Pericardium fibroblast (primary cell): ENCODE measurements at places on chromosomes 4 and X. TPM values are rescaled to one million over a fixed set of nuclear protein-coding genes. Genes with fewer than 3 reads are reported as not detected.

Gene F11
- not detected in 2 replicates for total RNA-seq

Gene FAM184B
- total RNA-seq, result 0.12 TPM in 1 of 2 replicates, not detected in the other

Gene BST1
- 24.2 and 24.4 TPM in 2 replicates for total RNA-seq

Gene SGMS2
- total RNA-seq, result 42.8 and 82.3 TPM in 2 replicates

Gene TLR1
- total RNA-seq, result 0.09 and 1.9 TPM in 2 replicates

Gene ZNF630
- total RNA-seq, result 0.26 and 0.58 TPM in 2 replicates

Gene MAGEA2B
- not detected in 2 replicates for total RNA-seq

Gene ARL9
- total RNA-seq, result not detected in 2 replicates

Gene GBA3
- total RNA-seq, result 0.51 TPM in 1 of 2 replicates, not detected in the other

Gene EPGN
- total RNA-seq, result 0.70 TPM in 1 of 2 replicates, not detected in the other

Gene ARMCX1
- 24.7 and 34.0 TPM in 2 replicates for total RNA-seq

Gene CYLC1
- not detected in 2 replicates for total RNA-seq

Gene EGFL6
- total RNA-seq, result 0.82 TPM in 1 of 2 replicates, not detected in the other

Gene SLC6A14
- not detected in 2 replicates for total RNA-seq

Gene TNIP3
- not detected in 2 replicates for total RNA-seq

Gene FGB
- not detected in 2 replicates for total RNA-seq

Gene STK32B
- 0.47 and 1.7 TPM in 2 replicates for total RNA-seq

Gene KIAA0232
- 10.7 and 15.9 TPM in 2 replicates for total RNA-seq

Gene SPIN3
- 3.6 and 4.2 TPM in 2 replicates for total RNA-seq

Gene TREX2
- 6.0 and 13.3 TPM in 2 replicates for total RNA-seq

Gene MAGEE1
- total RNA-seq, result 0.09 and 0.47 TPM in 2 replicates

Gene ZFX
- 16.7 and 21.9 TPM in 2 replicates for total RNA-seq

Gene ITGB1BP2
- total RNA-seq, result 0.23 and 2.0 TPM in 2 replicates

Gene SLC26A1
- under 0.01 and 0.09 TPM in 2 replicates for total RNA-seq

Gene PCYT1B
- 0.09 and 1.1 TPM in 2 replicates for total RNA-seq

Gene TMEM271
- not detected in 2 replicates for total RNA-seq

Gene PPP2R2C
- total RNA-seq, result not detected in 2 replicates

Gene STARD8
- total RNA-seq, result 0.34 and 1.4 TPM in 2 replicates

Gene ZFP92
- total RNA-seq, result 0.09 and 0.58 TPM in 2 replicates

Gene IL2
- not detected in 2 replicates for total RNA-seq

Gene YY2
- 0.70 and 1.8 TPM in 2 replicates for total RNA-seq
